ENCODE measurements at places on chromosomes 7 and 10.

- no peak for DNase-seq
Observed at GRCh38 chr7:86202833-86203232, 440.9 kb upstream of the GRM3 start.

DNA sequence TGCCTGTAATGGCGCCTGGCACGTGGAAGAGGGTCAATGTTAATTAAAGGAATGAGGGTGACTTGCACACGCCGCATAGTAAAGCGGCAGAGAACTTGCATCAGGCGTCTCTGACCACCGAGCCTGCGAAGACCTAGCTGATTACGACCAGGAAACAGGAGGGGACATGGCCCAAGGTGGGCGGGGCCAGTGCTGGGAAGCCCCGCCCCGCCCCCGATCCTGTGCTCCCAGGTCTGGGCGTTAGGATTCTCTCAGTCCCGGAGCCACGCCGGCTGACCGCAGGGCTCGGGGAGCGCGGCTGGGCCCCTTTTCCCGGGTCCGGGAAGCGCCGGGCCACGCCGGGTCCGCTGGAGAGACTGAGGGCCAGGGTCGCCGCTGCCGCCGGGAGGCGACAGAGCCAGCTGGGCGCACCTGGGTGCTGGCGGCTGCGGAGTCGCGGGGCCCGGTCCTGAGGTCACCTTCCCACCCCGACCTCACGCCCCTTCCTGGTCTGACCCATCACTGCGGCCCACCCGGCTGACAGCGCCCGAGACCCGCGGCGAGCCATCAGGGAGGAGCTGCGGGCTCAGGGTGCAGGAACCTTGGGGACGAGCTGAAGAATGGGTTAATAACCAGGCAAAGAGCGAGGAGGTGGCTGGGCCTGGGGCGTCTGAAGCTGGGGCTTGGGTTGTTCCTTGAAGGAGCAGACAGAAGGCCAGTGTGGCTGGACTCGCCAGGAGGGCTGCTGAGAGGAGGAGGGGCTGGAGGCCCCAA lies 23.0 kb upstream of the GRID1 start:
- no peak for DNase-seq

DNA sequence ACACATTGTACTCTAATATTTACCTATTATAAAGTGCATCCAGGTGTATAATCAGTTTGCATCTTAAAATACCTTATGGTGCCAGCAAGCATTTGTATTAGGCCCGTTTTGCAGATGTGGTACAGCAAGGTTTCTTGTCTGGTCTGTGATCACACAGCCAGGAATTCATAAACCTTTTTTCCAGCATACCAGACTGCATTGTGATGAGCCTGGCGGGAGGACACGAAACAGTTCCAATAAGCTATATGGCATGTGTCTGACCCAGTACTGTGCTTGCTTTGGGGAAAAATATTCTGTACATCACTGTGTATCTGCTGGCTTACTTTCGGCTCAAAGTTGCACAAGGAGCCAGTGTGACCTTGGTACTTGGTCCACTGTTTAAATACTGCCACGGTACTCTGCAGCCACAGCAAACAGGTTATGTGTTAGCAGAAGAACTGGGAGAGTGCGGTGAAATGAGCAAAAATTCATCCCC lies 36.3 kb downstream of the CHN2 start:
- DNase-seq: peak; percentile 75

GRCh38 chr10:133115976-133116375 lies 28.3 kb downstream of the ADGRA1 start:
- DNase-seq: no peak

DNA sequence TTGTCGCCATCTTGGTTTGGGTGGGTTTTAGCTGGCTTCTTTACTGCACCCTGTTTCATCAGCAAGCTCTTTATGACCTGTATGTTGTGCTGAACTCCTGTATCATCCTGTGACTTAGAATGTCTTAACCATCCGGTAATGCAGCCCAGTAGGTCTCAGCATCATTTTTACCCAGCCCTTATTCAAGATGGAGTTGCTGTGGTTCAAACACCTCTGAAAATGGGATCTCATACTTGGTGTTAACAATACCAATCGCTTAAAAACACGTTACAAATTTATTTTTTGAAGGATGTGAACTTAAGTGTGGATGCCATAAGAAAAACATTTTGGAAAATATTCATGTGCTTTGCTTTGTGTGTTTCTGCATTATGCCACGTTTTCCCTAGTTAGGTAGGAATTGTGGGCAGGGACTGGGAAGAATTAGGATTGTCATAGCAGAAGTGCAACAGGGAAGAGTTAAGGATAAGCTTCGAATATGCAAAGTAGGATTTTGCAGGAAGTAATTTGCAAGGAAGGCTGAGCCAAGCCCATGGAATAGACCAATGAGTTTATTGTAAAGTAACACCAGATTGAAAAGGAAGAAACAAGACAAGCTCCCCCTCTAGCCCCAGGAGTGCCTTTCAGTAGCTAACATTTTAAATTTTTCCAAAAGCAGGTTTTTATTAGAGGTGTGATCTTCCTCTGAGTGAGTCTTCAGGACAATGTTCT lies 56.4 kb downstream of the PRR15 start:
- DNase-seq: no peak

- peak; percentile 22 for DNase-seq
Observed at GRCh38 chr10:78770167-78771090, 298.3 kb upstream of the ZMIZ1 start.

DNA sequence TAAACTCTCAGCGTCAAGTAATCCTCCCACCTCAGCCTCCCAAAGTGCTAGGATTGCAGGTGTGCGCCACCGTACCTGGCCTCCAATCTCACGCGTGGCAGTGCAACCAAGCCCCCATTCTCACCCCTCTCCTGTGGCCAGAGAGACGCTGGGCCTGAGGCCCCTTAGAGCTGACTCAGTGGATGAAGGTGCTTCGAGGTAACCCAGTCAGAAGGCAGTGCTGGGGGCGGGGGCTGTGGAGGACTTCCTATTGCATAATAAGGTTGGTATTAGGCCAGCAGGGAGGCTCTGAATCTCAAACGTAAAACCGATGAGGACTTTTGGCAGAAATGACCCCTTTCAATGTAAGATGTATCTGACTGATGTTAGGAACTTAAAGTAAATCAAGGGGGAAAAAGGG lies 229.3 kb downstream of the USP6NL start:
- no peak for DNase-seq

DNA sequence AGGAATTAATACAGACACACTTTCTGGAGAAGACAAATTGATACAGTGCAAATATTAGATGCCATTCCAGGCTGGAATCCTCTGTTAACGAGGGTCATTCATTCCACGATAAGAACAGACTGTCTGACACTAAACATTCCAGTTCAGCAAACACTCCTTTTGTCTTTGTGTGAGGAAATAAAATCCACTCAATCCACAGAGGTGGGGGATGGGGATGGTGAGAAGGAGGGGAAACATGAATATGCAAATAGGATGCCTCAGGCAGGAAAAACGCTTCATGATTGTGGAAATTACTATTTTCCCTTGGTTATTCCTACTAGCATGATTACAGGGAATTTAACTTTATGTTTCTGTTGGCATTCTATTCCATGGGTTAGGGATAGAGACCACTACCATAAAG lies 196.9 kb upstream of the CDCA7L start:
- no peak for DNase-seq

GRCh38 chr10:103861505-103861904 lies 6.1 kb upstream of the SH3PXD2A start:
- no peak for DNase-seq

- DNase-seq: no peak
Observed at GRCh38 chr7:66627151-66627681, 1.5 kb upstream of the KCTD7 start.

- no peak for DNase-seq
Observed at GRCh38 chr10:86281396-86281795, 85.2 kb downstream of the GRID1 start.

GRCh38 chr7:5470167-5470532 lies 46.5 kb upstream of the TNRC18 start:
- DNase-seq: no peak

GRCh38 chr7:138618933-138619332 lies 82.2 kb downstream of the SVOPL start:
- DNase-seq: peak; percentile 50

DNA sequence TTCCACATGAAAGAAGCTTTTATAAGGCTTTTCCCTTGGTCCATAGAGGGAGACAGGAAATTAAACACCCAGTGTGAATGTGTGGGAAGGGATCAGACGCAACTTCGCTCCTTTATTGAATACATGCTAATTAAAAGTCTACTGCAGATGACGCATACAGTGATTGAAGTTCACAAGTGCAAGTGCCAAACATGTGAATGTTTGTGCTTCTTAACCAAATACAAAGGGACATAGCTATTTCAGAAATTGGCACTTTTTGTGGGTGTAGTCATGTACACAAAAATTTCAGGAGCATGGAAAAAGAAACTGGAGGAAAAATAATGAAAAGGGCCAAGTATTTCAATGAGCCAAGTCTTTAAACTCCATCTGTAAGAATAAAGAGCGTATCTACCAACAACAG lies 283.7 kb downstream of the SKAP2 start:
- no peak for DNase-seq

- DNase-seq: no peak
Observed at GRCh38 chr7:91537260-91538152, 273.3 kb downstream of the FZD1 start.

DNA sequence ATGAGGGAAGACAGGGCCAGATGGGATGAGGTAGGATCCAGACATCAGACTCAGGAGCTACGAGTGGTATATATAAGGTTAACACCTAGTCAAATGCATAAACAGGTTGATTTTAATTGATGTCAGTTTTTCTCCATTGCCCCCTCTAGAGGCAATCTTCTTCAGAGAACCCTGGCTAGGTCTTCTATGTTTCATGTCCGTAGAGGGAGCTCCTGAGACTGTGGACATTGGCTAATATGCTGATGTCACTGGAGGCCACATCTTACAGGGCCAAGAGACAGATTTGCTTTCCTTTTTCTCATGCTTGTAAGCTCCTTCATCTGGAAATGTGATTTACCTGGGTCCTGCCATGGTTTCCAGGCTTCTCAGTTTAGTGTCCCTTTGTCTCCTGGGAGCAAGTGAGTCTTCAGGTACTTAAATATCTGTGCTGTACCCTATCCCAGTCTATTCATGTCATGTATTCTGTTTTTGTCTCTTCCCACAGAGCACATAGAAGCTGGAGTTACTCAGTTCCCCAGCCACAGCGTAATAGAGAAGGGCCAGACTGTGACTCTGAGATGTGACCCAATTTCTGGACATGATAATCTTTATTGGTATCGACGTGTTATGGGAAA lies 161.6 kb upstream of the PRSS1 start:
- no peak for DNase-seq

- no peak for DNase-seq
Observed at GRCh38 chr7:30281263-30281662, 3.1 kb upstream of the ZNRF2 start.

- DNase-seq: no peak
Observed at GRCh38 chr7:48045195-48045765, 9.9 kb downstream of the C7orf57 start.

DNA sequence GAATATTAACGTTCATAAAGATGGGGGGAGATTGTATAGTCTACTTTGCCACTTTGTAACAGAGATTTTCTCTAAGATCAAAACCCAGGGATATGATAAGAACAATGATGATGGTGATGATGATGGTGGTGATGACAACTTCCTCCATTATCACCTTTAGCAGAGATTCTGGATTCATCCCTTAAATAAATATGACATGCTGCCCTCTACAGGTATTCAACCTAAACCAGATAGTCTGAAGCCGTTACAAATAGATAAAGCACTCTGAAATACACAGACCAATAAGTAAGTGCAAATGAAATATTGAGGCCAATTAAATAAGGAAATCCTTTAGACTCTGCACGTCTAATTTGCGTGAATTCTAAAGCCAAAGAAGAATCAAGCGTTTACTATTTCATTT lies 211.5 kb downstream of the CREB5 start:
- no peak for DNase-seq

DNA sequence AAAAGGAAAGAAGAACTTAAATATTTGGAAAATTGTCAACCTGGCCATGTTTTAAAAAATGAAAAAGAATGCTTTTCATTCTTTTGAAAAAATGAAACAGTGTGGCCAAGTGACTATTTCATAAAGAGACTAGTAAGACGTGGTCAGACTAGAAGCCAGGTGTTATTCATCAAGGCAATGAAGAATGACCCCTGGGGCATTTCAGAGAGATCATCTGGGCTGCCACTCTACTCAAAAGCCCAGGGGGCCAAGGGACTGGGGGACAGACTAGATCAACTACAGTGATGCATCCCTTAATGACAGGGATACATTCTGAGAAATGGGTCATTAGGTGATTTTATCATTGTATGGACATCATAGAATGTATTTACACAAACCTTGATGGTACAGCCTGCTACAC lies 199.4 kb downstream of the STK31 start:
- no peak for DNase-seq

GRCh38 chr7:128076196-128076795 lies 45.1 kb upstream of the LRRC4 start:
- no peak for DNase-seq

- DNase-seq: no peak
Observed at GRCh38 chr10:4944841-4945240, 18.4 kb upstream of the AKR1C1 start.

DNA sequence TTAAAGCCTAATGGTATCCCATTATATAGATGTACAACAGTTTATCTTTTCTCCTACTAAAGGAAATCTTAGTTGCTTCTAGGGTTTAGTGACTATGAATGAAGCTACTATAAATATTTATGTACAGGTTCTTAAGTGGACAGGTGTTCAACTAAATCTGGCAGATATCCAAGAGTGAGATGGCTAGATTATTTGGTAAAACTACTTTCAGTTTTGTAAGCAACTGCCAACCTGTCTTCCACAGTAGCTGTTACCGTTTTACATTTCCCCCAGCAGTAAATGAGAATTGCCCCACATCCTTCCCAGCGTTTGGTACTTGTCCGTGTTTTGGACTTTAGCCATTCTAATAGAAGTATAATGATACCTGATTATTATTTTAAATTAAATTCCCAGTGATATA lies 144.9 kb upstream of the MAGI2 start:
- DNase-seq: no peak

DNA sequence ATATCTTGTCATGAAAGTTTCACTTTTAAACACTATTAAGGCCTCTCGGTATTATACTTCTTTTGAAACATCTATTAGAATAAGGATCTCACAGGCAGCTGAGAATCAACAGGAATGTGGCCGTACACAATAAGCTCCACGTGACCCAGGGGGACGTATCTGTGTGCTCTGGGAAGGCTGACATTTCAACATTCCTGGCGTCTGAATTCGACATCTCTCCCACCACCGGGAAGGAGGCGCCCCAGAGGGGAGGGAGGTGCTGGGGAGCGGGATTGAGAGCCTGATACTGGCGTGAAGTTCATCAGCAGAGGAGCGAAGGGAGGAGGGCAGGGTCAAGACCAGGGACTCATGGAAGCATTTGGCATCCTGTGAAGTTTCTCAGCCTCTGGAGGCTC lies 401.3 kb downstream of the DNAJB6 start:
- DNase-seq: no peak

DNA sequence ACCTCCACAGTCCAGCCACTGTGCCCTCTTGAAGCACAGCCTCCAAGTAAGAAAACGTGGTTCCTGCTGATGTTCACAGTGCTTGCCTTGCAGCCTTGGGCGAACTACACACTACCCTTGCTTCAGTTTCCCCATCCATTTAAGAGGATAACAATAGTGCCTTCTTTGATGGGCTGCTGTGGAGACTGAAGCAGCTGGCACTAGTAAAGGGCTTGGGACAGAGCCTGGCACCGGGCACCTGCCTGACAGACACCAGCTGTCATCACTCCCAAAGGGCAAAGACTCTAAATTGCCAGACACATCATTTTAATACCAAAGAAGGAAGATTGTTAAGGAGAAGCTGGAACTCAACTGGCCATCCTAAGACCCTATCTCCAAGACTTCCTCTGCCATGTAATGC lies 3.1 kb upstream of the C10orf90 start:
- DNase-seq: no peak

- no peak for DNase-seq
Observed at GRCh38 chr10:124025660-124026588, 67.5 kb downstream of the CHST15 start.

GRCh38 chr7:84605301-84605700 lies 410.7 kb upstream of the SEMA3A start:
- no peak for DNase-seq

All from right lobe of liver (tissue), 6 donors.